Adipocyte (in vitro differentiated cells): ENCODE measurements at places on chromosomes 1 and 21.
A peak's percentile ranks its signal among the peaks of the same experiment; 100 is the strongest.

DNA sequence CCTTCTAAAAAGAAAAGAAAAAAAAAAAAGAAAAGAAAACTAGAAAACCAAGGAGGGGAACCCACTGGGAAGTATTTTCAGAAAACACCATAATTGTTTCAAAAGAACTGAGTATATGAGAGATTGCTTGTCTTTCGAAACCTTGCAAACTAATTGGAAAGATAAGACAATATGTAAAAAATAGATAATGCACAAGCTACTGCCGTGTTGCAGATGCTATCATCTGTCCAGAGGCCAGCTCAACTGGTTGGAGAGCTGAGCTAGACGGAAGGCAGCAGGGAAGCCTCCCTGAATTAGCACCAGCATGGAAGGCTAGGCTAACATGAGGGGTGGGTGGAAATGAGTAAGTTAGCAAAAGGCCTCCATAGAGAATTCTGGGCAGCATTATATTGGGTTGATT, 16.2 kb upstream of the CACHD1 start:
- DNase-seq: no peak

DNA sequence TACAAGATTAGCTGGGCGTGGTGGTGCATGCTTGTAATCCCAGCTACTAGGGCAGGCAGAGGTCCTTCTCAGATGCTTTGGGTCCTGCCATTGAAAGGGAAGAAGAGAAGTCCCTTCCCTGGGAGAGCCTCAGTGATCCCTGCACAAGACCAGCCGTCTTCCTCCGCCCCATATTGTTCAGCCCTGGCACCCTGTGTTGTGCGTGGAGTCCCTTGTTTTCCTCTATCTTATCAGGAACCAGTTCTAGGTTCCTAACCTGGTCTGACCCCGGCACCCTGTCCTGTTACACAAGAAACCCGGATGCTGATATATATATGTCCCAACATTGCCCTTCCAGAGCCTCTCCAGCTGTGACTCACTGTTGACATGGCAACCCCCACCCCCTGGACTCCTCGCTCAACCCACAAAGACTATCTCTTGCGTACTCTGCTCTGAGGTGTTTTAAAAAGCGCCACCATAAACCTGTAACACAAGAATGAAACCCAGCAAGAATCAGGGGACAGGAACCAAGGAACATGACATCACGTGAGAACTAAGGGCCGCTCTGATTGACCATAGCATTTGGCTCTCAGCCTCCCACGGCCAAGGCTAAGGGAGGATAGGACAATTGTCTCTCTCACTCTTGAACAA, 4.8 kb downstream of the MX2 start:
- peak; percentile 15 for DNase-seq

DNA sequence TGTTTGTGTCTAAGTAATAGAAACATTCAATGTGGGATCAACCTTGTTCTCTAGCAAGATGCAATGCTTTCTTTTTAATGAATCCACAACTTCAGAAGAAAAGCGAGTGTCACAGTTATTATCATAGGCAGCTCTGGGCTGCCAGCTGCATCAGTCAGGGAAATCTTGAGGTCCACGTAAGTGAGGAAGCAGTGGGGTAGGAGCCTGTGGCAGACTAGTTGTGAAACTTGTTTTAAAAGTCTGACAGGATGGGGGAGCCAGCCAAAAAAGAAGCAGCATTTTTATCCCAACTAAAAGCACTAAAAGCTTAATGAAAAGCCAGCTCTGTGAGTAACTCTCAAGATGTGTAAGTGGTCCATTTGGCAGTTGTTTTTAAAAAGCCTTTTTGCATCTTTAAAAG, 113.1 kb downstream of the ZNF326 start:
- no peak for DNase-seq

- DNase-seq: peak; percentile 82
Measured at GRCh38 chr21:28445141-28445830, 547.4 kb downstream of the LTN1 start.
